ENCODE measurements at places on chromosomes 6 and 20.
A peak's percentile ranks its signal among the peaks of the same experiment; 100 is the strongest.

DNA sequence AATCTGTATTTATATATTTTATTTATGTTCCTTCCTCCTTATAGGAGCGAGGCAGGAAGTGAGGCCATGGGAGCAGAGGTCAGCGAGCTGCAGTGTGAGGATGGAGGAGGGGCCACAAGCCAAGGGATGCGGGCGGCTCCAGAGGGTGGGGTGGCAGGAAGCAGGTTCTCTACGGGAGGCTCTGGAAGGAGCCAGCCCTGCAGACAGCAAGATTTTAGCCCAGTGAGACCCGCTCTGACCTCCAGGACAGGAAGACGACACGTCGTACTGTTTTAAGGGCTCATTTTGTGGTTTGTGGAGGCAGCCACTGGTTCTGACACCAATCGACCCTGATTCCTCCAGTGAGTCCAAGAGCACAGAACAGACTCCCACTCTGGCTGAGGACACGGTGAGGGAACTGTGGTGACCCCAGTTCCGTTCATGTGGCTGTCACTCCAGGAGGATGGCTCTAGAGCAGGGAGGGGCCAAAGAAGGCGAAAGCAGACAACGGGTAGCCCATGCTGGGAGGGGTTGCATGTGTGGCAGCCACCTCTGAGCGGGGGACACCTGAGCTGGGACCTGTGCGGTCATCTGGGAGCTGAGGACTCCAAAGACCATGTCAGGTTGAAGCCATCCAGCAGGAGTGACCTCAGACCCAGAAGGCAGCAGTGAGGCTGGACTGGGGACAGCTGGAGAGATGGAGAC, 100.1 kb upstream of the BHLHE23 start:
- no peak for DNase-seq

- DNase-seq, result no peak
Observed at GRCh38 chr6:170234419-170234818, 56.5 kb downstream of the DLL1 start.

DNA sequence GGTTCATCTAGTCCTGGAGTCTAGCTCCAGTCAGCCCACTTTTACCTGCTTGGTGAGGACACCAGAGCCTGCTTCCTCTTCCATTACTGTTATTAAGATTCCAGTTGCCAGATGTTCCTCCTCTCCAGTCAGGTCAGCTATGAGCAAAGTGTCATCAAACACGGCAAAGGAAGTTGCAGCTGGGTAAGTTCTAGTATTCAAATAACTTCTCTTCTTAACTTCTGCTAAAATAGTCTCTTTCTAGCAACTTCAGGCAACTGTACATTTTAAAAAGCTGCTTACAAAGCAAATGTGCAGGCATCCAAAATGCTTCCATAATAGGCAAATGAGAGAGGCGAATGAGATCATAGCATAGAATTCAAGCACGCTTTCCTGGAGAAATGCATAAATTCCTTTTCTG, 18.4 kb upstream of the MRPS18A start:
- DNase-seq, result no peak

DNA sequence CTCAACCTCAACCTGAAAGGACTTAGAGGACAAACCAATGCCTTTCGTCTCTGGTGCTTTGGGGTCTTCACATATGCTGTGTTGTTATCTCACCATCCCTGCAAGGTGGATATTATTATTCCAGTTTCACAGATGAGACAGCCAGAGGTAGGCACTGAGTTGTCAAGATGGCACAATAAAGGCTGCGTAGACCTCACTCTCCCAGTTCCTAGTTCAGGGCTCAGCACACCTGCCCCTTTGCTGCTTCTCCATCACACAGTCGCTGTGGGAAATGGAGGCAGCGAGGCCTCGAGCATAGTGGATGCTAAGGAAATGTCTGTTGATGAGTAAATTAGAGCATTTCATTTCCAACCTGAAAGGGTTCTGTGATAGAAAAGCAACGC, 22.0 kb downstream of the FOXP4 start:
- DNase-seq, result no peak

DNA sequence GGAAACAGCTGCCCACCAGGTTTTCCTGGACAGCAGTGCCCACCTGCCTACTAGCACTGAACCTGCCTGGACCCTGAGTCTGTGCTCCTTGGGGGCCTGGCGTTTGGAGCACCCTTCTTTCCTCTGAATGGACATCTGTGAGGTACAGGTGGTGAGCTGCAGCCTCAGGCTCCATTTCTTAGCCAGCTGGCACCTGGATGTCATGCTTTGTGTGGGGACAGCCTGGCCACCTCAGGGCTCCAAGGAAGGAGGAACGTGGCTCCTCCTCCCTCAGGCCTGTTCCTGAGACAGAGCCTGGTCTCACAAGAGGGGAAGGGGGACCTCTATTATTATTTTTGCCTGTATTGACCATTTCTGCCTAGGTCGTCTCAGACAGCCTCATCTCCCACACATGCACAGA, 8.1 kb downstream of the TMEM151B start:
- DNase-seq, result no peak

- DNase-seq, result no peak
Observed at GRCh38 chr6:37459981-37460800, 27.2 kb downstream of the CMTR1 start.

DNA sequence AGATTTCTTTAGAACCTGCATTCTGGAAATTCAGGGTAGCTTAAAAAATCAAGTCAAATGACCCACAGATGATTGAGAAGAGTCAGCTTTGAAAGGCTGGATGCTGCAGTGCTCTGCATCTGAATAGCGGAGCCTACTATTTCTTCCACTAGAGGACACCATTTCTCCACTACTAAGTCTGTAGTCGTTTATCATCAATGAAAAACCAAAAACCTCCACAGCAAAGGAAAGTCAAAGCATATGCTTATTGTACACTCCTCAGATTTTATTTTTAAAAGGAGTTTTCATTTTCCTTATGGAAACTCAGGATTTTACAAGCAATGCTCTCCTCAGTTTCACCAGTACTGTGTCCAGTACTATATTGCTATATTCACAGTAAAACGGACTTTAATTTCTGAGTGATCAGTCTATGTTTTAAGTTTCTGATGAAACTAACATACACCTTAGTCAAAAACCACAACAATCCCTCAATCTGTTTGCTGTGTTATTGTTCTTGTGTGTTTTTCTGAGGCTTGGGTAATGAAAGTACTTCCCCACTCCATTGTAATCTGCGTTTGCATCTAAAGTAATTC, 50.5 kb upstream of the ENPP5 start:
- peak; percentile 4 for DNase-seq

DNA sequence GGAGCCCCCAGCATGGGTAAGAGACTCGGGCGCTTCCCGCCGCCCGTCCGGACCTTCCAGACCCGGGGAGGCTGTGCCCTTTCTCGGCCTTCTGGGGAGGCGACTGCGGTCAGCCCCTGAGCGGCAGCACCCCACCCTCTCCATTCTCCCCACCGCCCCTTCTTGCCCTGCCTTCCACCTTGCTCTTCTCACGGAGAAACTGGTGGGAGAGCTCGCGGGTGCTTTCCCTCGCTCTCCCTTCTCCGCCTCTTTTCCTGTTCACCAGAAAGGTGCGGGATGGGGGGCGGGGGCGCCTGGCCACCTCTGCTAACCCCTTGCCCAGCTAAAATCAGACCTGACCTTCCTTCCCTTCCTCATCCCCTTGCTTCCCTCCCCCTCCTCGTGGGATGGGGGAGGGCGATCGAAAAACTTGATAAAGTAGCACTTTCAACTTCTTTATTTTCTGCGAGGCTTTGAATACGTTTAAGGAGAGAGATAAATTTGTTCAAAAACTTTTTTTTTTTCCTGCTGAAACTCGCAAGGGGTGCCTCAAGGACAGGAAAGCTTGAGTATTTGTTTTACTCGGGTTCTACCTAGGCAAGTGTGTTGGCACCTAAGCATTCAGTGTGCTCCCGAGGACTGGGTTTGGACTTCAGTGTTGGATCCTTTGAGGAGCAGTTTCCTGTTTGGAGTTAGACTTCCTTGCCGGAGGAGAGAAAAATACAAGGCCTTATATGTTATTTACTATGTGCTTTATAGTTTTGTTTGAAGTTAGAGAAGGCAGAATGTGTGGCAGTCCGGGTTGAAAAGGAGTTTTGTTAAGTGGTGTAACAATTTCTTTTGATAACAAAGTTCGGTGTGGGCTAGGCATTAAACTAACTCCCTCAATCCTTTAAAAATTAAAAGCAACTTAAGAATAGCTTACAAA, 897 bp downstream of the CD2AP start:
- DNase-seq, result no peak

- DNase-seq, result no peak
Observed at GRCh38 chr6:25450469-25451198, 171.5 kb downstream of the CARMIL1 start.

- DNase-seq, result no peak
Observed at GRCh38 chr20:23417861-23418260, 3.4 kb downstream of the NAPB start.

DNA sequence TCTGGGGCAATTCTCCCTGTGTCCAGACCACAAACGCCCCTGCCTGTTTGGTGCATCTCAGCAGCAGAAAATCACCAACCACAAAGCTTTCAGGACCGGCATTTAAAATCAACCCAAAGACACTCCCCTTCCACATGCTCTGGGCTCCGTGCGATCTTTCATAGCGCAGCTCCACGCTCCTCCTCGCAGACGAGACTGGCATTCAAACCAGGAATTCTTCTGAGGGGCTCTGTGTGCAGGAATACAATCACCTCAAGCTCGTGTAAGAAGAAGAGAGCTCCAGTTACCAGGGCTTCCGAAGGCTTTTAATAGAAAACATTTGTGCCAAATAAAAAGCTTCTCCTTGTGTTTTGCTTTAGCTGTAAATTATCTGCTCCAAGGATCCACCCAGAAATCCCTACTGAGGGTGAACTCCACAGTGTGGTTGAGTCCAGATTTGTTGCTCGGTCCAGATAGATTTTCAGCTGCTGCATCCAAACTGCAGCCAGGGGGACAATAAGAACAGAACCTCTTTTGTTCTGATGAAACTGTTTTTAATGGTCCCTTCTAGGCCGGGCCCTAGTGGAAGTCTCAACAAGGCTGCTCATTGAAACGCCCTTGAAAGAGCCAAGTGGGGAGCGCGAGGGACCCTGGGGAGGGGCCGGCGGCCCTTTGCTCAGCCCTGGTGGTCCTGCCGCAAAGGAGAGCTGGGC, 16.4 kb upstream of the BMP7 start:
- DNase-seq, result no peak

DNA sequence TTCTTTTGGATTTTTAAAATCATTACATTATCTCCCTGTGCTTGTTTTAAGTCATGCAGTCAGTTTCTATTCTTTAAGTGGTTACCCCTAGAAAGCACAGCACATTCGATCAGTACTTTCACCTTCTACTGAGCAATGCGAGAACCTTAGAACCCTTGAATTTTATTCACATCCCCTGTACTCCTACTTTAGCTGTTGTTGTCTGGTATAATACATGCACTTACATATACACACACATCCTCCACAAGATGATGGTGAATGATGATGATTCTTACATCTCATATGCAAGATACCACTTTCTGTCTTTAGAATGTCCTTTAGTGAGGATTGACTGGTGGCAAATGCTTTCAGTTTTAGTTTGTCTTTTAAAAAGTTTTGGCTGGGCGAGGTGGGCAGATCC, 5.7 kb downstream of the CDC40 start:
- no peak for DNase-seq

- DNase-seq, result no peak
Observed at GRCh38 chr20:9409981-9410380, 104.4 kb upstream of the LAMP5 start.

DNA sequence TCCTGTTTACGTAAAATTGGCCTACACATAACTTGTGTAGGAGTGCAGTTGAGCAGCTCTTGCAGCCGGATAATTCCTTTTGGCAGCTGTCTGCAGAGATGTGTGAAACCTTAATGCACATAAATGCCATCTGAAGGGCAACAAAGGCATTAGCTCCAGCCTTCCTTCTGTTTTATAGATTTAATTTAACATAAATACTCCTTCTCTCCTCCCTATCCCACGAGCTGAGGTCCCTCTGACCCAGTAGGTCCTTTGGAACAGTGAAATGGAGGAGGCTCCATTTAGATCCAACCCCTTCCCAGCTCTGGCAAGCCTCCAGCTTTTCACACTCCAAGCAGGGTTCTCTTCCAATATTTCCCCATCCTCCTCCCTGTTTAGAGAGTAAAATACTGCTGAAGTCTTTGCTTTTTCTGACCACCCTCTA, 6.5 kb downstream of the PLEKHG1 start:
- DNase-seq, result no peak

DNA sequence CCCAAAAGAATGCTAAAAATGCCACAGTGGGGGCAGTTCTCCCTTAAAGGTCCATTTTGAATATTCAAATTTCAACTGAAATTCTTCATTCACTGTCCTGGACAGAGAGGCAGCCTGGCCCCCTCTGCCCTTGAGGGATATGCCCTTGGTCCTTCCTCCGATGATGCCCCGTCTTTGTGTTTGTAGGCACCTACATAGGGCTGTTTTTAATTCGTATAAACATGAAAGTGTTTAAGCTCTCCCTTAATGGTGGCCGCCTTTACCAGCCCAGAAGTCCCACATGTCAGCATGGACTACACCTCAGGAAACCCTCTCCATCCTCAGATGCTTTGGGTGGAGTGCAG, 70.2 kb downstream of the SSR1 start:
- DNase-seq, result no peak

DNA sequence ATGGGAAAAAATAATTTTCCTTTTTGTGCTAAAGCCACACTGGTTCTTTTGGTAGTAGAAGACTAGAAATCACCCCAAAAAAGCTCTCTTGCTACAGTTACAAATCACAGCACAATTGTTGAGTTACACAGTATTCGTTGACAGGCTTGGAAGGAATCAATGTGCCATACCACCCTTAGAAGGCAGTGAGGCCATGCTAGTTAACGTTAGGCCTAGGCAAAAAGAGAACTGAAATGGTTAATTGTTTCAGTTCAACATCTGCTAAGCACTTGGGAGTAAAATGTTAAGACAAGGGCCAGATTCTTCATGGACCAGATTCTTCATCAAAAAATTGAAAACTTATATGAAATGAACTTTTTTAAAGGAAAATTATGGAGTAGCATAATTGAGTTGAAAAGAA, 626.2 kb downstream of the UTRN start:
- no peak for DNase-seq

GRCh38 chr6:109373762-109374161, 8.5 kb downstream of the CD164 start:
- DNase-seq, result no peak

- DNase-seq, result no peak
Observed at GRCh38 chr20:24634855-24635254, 165.4 kb downstream of the SYNDIG1 start.

DNA sequence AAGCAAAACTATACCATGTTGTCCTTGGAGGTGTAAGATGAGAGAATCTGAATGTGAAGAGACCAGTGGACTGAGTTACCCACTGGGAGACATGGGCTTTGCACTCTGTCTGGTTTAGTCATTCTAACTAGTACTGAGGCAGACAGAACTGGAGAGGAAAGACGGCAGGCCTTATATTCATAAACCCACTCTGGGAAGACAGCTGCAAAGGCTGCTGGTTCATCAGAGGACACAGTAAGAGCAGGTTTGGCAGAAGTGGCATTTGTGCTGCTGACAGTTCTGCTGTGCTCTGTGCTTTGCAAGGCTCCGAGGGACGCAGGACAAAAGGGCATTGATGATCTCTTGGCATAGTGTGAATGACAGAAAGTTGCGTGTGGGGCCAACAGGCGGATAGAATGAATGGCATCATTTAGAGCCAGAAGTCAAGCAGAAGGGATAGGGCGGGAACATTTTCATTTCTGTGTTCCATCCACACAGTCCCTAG, 142.3 kb upstream of the TENT5A start:
- no peak for DNase-seq
